ENCODE measurements at places on chromosomes 11 and 22. TPM values are rescaled to one million over a fixed set of nuclear protein-coding genes. Genes with fewer than 3 reads are reported as not detected.

GRCh38 chr22:30325065-30325720 is 1.5 kb downstream of the TBC1D10A start:
- peak; percentile 64 for DNase-seq

GRCh38 chr22:50702261-50702671 is 29.6 kb downstream of the SHANK3 start:
- DNase-seq: peak; percentile 37

DNA sequence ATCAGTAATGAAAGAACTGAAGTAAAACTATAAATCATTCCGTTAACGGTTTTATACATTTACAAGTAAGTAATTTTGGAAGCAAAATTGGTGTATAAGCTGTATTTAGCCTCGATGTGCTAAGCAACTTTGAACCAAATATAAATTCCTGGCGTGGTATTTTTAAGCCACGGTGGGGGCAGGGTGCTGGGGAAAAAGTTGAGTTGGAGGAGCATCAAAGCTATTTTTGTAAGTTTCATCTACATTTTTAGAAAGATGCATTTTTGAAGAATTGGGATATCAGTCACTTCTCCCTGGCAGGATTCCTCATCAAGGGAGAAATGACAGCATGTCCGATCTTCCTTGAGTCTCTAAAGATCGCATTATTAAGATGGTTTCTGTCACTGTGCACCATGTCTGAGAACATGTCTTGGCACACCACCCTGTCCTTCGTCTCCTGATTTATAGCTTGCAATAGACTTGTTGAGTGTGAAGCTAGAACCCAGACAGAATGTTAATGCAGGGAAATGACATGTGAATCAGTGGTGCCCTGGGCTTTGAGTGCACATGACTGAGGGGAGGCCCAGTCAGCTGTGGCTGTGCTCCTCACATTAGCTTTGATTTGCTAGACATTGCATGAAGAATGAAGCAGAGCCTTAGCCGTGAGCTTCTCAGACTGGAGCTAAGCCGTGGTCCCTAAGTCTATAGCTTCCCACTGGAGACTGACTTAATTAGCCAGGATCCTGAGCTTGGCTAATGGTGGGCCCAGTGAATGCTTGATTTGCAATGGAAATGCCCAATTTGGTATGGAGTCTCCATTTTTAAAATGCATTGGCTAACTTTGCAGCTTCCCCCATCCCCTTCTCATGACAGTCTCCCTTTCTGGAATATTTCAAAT is 127.0 kb downstream of the COMMD9 start:
- no peak for DNase-seq

- no peak for DNase-seq
Observed at GRCh38 chr22:23206915-23207314, 26.6 kb downstream of the BCR start.

DNA sequence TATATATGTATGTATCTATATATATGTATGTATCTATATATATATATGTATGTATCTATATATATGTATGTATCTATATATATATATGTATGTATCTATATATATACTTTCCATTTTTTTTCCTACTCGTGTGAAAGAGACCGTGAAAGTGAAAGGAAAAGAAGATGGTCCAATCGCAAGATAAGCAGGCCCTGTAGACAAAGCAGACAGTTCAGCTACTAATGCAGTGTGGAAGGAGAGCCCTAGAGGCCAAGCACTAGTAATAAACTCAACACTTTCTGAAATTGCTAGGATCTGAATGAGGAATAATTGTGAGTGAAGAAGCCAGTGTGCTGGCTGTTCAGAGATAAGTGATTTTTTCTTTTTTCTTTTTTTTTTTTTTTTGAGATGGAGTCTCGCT is 47.2 kb downstream of the MCHR1 start:
- no peak for DNase-seq

DNA sequence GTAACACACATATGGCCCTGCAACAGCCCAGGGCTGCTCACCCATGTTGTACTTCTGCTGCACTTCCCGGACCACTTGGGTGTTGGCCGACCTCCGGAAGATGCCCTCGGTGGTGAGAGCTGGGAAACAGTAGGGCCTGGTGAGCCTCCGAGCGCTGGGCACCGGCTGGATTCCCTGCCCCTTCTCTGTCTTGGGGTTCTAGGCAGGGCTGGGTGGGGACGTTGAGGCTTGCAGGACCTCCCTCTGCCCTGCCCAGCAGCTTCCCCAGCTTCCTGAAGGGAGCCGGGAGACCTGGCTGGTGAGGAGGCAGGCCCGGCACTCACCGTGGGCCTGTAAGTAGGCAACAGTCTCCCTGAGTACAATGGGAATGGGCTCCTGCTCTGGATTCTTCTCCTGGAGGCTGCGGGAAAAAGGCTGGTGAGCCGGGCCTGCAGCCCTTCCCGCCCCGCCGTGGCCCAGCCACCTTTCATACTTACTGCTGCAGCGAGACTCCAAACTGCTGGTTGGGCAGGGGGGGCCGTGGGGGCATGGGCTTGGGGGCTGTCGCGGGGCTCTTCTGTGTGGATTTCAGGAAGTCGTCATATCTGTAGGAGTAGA is 20.2 kb downstream of the ARHGAP1 start:
- DNase-seq: no peak

The CCDC73 gene
- not detected for total RNA-seq

The RAB3IL1 gene
- 18.9 TPM for total RNA-seq

The TRIM29 gene
- total RNA-seq: 0.34 TPM

The LUZP2 gene
- not detected for total RNA-seq

The P2RY6 gene
- 0.96 TPM for total RNA-seq
